ENCODE measurements at places on chromosomes 5 and 9.
A peak's percentile ranks its signal among the peaks of the same experiment; 100 is the strongest.

DNA sequence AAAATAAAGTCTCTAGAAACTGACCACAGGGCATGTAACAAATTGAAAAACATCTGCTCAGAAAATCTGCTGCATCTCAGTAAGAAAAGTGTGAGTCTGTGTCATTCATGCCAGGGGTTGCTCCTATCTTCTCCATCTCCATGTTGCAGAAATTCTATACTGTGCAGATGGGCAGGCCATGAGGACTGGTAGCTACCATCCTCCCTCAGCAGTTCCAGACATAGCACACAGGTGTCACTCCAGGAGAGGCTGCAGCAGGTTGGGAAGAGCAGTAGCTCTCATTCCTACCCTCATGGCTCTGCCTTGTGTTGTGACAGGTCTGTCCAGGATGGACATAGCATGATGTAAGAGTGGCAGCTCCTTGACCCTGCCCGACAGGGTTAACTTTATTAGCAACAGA is 173.4 kb downstream of the NDUFS4 start:
- no peak for DNase-seq

DNA sequence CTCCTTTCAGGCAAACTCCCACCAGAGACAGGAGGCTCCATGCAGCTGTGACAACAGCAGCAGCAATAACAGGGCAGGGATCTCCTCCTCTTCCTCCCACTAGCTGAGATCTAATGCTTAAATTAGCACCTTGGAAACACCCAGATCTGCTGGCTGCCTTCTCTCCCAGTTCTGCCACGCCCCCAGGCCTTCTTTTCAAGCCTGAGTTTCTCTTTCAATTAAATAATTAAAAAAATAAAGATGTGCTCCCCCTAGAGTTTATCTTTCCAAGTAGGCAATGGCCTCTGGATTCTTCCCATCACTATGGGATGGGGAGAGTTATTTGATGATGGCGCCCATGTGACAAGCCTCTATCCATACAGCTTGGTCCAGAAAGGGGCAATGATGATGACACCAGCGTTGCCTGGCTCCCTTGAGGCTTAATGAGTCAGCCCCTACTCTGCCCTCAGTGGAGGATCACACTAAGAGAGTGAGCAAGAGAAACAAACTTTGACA is 3.8 kb downstream of the FAM219A start:
- peak; percentile 52 for DNase-seq

GRCh38 chr5:95984287-95984938 is 22.8 kb upstream of the ELL2 start:
- DNase-seq: no peak

- no peak for DNase-seq
Measured at GRCh38 chr5:143593723-143594122, 190.2 kb upstream of the NR3C1 start.

- no peak for DNase-seq
Measured at GRCh38 chr9:109728686-109729300, 51.2 kb upstream of the PALM2AKAP2 start.

- no peak for DNase-seq
Measured at GRCh38 chr5:117947836-117948235, 1040.5 kb downstream of the DTWD2 start.

- no peak for DNase-seq
Measured at GRCh38 chr5:123485275-123485674, 26.7 kb upstream of the CSNK1G3 start.

- DNase-seq: no peak
Measured at GRCh38 chr5:1064383-1065142, 47.3 kb downstream of the SLC12A7 start.

GRCh38 chr5:14250084-14250695 is 107.0 kb downstream of the TRIO start:
- DNase-seq: no peak
